Stimulated activated CD4-positive, alpha-beta T cell treated with anti-CD3 and anti-CD28 coated beads, TNF-alpha, amount 100 ng/mL, for 24 hours (primary cell): ENCODE measurements at places on chromosomes 5 and 9.
A peak's percentile ranks its signal among the peaks of the same experiment; 100 is the strongest.

GRCh38 chr5:96871027-96871399 is 5.3 kb upstream of the ERAP2 start:
- no peak for DNase-seq

GRCh38 chr9:114662081-114662989 is 4.7 kb upstream of the TEX53 start:
- DNase-seq = peak; percentile 48

GRCh38 chr9:124868511-124869465 is 6.9 kb downstream of the ARPC5L start:
- peak; percentile 89 for DNase-seq

DNA sequence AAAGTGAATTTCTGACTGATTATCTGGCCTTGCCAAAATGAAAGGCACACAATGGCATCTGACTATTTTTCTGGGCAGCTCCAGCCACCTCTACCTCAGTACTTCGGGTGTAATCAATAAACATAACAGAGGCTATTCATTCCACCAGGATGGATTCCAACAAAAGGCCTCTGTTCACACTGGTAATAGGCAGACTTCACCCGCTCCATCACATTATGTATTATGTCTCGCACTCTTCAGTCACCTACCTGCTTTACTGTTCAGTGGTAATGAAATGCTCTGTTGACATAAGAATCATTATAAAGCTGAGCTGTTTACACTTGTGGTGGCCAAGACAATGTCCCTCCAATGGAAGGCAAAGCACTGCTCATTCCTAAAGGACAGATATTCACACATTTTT is 1333.7 kb upstream of the WWC1 start:
- DNase-seq = no peak

- DNase-seq = no peak
Observed at GRCh38 chr9:93634311-93635185, 58.2 kb downstream of the PHF2 start.

- DNase-seq = no peak
Observed at GRCh38 chr5:37717613-37718431, 122.0 kb downstream of the GDNF start.

DNA sequence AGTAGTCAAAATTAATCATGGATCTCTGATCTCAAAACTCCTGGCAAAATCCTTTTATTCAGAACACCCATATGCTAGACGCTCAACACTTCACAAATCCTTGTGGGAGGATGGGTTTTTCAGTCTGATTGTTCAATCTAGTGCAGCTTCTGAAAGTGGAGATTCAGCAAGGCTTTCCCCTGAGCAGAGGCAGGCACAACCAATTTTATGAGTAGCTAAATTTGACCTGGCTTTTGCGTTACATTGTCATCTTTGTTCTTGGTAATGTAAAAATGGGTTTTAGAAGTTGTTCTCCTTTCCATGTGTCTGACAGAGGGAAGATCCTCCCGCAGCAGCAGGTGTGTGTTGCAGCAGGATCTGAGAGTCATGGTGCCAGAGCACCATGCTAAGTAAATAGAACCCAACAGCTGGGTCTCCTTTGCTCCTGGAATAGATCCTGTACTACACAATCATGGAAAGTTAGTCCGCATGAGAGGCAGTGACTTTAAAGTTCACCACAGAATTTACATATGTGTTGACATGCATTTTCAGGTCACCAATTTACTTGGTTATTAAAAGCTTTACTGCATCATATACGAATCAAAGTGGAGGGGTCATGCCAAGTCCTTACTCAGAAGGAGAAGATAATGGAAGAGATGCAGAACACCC is 70.1 kb upstream of the MEF2C start:
- no peak for DNase-seq

DNA sequence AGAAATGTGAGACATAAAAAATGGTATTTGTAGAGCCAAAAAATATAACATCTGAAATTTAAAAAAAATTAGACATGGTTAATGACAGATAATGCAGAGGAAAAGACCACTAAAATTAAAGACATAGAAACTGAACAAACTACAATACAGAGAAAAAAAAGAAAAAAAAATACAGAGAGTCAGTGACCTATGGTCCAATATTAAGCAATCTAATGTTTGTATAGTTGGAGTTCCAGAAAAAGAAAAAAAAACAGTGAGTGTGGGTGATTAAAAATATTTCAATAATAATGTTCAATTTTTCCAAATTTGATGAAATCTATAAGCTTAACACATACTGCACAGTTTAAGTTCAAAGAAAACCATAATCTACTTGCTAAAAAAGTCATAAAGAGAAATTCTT is 207.6 kb downstream of the MPDZ start:
- no peak for DNase-seq

DNA sequence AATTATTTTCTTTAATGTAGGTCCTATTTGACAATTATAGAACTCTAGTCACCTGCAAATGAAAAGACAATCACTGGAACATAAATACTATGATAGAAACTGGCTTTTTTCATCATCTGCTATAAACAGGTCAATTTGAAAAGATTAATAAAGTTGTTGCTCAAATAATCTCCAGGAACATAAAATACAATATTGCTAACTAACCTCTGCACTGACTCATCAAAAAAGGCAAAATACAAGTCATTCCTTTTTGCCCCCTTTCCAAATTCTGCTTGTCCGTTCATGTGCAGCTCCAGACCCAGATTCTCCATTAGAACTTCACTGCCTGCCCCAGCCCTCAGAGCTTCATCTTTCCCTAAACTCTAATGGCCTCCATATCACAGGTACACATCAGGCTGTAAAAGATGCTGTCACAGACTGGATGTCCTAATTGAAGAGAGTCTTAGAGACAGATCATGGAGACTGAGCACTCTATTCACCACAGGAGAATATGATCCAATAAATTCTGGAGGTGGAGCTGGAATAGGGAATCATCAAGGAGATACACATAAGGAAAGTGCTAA is 1.6 kb downstream of the DCTN4 start:
- no peak for DNase-seq

DNA sequence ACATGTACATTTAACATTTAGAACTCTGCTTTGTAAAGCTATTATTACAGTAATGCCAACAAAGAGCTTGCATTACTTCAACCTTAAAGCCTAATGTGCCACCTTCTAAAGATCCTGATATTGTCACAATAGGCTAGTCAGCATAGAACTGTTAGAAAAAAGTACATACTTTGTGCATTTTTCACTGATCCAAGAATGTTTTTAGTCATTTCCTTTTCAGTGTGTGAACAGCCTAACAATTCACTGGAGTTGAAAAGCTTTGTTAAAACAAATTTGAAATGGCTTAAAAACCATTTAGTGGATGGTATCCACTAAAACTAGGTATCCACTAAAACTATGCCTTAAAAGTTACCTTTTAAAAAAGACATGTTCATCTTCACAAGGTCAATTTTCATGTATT is 4.5 kb downstream of the RPS6 start:
- no peak for DNase-seq

DNA sequence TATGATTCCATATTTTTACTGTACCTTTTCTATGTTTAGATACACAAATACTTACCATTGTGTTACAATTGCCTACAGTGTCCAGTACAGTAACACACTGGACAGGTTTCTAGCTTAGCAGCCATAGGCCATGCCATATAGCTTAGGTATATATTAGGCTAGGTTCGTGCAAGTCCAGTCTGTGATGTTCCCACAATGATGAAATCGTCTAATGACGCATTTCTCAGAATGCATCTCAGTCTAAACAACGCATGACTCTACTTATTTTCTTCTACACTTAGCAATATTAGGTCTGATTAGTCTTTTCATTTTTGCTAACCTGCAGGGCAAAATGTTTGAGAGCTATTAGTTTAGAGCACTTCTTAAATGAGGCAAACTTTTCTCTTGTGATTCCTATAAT is 22.7 kb downstream of the OR2S2 start:
- no peak for DNase-seq

DNA sequence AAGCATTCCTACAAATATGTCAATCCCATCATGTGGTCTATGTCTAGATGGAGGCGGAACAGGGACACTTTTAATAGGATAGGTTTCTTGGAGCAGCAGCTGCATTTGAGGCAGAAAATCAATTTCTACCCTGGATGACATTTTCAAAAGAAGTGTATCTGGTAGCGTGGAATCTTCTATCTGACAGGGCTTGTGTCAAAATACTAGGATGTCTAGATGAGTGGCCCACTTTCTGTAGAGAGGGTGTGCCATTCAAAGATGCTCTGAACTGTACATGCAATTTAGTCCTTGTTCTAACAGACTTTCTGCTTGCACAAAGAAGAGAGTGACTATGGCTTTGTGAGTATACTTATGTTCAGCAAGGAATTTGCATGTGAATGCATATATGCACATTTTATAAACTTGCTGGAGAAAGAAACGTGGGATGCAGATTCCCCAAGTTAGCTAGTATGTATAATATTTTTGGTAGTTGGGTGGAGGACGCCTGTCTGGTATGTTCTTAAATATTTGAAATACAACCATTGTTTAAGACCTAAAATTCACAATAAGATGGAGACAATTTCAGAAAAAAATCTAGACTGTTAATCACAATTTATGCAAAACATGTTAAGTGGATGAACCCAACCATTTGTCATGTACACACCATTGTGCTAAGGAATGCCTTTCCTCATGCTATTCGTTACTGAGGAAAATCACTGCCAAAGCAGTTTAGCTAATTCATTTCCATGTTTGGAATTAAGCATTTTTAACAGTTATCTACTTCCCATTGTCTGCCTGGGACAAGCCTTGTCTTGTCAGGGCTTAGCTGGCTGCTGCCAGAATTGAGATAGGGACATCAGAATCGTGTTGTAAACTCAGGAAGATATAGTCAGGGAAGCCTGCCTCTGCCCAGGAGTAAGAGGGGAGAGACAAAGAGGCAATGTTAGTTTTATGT is 129.1 kb upstream of the MEF2C start:
- no peak for DNase-seq

DNA sequence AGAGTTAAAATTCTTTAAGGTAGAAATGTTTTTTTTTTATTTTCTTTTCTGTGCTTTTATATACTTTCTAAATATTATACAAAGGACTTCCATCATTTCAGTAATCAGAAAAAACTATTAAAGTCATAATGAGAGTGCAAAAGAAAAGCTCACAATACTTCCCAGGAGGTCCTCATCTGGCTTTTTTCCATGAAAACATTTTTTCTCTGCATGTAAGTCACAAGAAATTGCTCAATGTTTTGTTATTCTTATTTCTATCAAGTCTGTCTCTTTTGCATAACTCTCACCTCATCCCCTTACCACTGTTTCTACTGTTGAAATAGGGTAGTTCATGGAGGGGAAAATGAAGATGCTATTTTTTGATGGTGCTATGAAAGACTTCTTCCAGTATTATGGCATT is 375.0 kb downstream of the TMEM232 start:
- no peak for DNase-seq

DNA sequence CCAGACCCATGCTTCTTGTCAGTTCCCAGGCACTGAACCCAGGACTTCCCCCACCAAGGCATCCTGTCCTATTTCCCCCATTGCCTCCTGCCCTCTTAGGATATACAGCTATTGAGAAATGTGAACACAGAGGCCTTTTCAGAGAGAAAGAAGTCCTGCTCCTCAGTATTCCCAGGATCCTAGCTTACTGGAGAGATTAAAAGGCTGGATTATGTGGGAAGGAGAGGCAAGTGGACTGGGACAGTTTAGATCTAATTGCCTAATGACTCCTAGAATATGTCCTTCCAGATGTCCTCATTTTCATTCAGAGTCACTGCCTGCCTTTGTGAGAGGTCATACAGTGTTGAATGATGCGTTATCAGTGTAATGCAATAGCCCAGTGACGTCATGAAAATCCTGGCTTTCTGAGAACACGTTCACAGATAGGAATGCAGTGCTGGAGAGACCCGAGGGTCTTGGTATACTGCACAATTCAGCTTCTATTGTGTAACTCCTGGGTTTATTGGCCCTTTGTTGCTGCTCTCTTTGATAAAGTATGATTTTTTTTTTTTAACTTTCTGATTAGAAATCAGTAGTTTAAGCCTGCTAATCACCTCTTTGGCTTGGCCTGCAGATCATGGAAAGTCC is 26.2 kb downstream of the WWC1 start:
- no peak for DNase-seq

GRCh38 chr9:125747765-125748445 is 732 bp downstream of the PBX3 start:
- DNase-seq = peak; percentile 16

DNA sequence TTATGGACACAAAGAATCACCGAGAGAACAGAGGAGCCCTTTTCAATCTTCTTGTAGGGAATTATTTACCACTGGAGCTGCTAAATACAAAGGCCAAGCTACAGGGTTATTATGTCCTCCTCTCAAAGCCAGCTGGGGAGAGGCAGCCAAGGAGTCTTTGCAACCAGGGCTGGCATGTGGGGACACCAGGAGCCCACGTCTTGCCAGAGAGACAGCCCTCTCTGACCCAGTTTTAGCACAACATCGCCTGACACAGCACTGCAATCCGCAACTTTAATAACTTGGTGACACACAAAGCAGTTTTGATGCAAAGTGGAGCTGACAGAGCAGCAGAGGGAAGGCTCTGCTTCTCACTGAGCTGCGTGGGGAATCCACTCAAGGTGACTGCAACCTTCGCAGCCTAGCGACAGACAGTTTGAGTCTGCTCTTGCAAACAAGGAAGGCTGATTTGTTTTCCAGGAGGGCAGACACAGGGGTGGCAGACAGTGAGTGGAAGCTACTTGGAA is 33.6 kb downstream of the TLR4 start:
- DNase-seq = no peak

DNA sequence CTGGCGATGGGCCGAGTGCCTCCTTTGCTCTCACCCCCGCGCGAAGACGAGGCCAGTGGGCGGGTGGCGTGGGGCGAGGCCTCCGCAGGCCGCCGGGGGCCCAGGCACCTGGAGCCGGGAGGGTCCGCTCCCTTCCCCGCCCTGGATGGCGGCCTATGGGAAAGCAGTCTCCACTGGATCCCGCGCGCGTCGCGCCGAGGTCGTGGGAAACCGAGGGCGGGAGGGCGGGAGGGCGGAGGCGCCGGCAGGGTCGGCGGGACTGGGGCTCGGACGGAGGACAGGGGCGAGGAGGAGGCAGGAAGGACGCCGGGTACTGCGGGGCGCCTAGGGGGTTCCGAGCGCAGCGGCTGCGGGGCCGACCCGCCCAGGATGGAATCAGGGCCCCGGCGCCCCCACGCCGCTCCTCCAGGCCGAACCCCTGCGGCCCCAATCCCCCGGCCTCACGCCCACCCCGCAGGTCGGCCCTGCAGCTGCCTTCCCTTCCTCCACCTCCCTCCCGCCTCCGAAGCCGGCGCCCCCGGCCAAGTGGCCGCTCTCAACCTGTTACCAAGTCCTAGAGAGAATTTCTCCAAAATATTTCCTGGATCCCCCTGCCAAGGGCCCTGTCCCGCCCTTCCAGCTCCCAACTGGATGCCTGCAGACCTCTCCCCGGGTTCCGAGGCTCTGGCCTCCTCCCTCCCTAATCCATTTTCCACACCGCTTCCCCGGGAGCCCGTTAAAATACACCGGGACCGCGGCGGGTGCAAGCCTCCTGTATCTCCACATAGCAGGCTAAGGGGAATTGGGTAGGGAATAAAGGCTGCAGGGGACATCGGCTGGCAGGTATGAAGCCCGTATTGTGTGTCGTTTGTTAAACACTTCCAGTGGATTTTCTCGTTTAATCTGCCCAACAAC is 146.3 kb downstream of the ERCC6L2 start:
- DNase-seq = no peak

GRCh38 chr9:78238046-78239038 is 2.5 kb downstream of the CEP78 start:
- no peak for DNase-seq
